ENCODE measurements at places on chromosomes 4 and X. TPM values are rescaled to one million over a fixed set of nuclear protein-coding genes. Genes with fewer than 3 reads are reported as not detected.

UCHL1 gene
- 687 TPM for total RNA-seq

CENPVL2 gene
- not detected for total RNA-seq

FAAH2 gene
- total RNA-seq, result not detected

MAGEA9B gene
- total RNA-seq, result not detected

TRMT2B gene
- 18.8 TPM for total RNA-seq

GLRA2 gene
- total RNA-seq, result not detected

PCSK1N gene
- 0.19 TPM for total RNA-seq

GYPE gene
- 0.56 TPM for total RNA-seq

HSFX2 gene
- total RNA-seq, result not detected

ITGB1BP2 gene
- total RNA-seq, result 1.2 TPM

CLDN34 gene
- not detected for total RNA-seq

CT45A1 gene
- total RNA-seq, result not detected

Data from regular cardiac myocyte (primary cell).